ENCODE measurements at places on chromosomes 6 and 20.

GRCh38 chr6:170074435-170074834 lies 216.4 kb downstream of the DLL1 start:
- DNase-seq, result no peak

DNA sequence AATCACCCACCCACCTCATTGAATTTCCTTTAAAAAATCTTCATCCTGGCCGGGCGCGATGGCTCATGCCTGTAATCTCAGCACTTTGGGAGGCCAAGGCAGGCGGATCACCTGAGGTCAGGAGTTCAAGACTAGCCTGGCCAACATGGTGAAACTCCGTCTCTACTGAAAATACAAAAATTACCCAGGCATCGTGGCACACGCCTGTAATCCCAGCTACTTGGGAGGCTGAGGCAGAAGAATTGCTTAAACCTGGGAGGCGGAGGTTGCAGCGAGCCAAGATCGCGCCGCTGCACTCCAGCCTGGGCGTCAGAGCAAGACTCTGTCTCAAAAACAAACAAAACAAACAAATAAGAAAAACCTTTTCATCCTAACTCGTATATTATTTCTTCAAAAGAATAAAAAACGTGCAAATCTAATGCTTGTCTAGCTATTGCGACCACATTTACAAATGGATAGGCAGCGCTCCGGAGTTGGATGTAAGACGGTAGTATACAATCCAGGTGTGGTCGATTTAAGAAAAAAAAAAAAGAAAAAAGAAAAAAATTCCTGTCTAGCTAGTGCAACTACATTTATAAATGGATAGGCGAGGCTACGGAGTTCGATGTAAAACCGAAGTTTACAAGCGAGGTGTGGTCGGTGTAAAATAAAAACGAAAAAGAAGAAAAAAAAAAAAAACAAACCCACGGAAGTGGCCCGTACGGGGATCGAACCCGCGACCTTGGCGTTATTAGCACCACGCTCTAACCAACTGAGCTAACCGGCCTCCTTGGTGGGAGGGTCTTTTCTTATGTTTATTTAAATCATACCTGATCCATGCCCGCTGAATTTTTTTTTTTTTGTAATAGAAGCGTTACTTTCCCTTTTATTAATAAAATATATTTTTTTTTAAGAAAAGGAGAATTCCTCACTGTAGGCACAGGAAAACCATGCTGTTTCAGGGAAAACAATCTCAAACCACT lies 70.7 kb upstream of the PRSS16 start:
- peak; percentile 86 for DNase-seq

- DNase-seq, result no peak
Observed at GRCh38 chr6:77361018-77361417, 102.3 kb downstream of the HTR1B start.

DNA sequence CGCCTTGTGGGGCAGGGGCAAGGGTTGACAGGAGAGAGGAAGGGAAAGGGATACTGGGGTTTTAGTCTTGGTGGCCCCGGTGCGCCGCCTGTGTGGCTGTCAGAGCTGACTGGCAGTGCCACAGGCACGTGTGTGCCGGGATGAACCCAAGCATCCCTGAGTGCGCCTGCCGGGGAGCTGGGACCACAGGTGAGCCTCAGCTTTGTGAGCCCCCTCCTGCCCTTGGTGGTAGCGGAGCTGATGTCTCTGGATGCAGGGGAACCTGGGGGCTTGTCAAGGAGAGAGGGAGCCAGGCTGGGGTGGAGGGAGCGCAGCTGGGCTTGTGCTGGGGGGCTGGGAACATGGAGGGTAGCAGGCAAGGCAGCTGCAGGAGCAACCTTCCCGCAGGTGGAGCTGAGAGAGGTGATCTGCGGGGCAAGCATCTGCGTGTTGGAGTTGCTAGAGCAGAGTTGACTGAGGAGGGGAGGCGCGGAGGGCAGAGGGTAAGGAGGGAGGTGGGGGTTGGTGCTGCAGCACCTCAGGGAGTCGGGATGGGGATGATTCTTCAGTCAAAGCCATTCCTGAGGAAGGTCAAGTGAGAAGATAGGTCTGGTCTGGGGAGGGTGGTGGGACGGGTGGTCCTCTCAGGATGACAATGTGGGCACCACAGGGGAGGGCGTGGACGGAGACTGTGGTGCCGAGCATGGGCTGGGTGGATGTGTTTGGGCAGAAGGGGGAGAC lies 28.1 kb downstream of the PYGB start:
- no peak for DNase-seq

GRCh38 chr6:30511169-30511546 lies 21.8 kb downstream of the HLA-E start:
- DNase-seq, result no peak

- DNase-seq, result no peak
Observed at GRCh38 chr6:35833536-35833935, 28.4 kb downstream of the LHFPL5 start.

DNA sequence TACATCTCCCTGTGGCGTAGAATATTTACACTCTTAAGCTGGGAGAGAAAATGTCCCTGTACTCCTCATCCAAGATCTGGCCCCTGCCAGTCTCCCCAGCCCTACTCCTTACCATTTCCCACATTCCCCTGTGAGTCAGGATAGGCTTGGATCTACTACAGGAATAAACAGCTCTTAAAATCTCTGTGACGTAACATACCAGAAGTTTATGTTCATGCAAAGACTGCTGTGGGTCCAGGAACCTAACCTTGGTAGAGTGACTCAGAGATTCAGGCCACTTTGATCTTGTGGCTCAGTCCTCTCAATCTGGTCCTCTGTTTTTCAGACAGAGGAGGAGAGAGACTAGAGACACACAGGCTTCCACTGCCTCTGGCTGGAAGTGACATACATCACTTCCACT lies 38.5 kb upstream of the GPR6 start:
- no peak for DNase-seq

DNA sequence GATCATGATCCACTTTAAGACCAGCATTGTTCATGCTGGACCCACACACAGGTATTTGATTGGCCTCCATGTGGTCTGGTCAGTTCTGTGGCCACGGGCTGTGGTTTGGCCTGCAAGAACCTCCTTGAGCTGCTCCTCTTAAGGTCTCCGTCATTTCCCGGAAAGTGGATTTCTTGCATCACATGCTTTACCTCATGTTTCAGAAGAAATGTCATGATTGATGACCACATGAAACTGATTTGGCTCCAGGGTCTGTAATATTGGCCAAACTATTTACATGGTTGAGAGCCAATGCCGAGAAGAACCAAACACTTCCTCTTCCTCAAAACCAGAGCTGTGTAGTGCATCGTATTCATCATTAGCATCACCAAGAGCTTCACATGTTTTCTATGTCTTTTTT lies 13.2 kb upstream of the RSPH3 start:
- no peak for DNase-seq

- no peak for DNase-seq
Observed at GRCh38 chr20:58708246-58708931, 15.8 kb downstream of the NPEPL1 start.

GRCh38 chr20:1150218-1150617 lies 31.8 kb downstream of the PSMF1 start:
- no peak for DNase-seq

DNA sequence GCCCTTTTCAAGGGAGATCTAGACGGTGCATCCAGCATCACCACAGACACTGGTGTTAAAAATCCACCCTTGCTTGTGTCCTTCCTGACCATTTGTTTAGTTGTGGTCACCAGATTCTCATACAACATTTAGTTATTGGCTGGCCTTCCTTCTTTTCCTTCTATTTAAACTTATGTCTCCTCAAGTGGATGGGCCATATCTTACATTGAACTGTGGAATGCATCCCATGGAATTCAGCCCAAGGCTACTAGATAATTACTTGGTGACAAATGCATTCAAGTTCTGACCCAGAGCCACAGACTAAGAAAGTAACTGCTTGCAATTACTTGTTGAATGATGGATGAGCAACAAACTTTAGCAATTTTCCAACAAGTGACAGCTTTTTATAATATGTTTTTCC lies 198.9 kb upstream of the SSTR4 start:
- no peak for DNase-seq
